Stimulated activated CD8-positive, alpha-beta memory T cell treated with anti-CD3 and anti-CD28 coated beads, Interleukin-2, amount 100 ng/mL, for 1 hour (primary cell): ENCODE measurements at places on chromosomes 1 and 21.

DNA sequence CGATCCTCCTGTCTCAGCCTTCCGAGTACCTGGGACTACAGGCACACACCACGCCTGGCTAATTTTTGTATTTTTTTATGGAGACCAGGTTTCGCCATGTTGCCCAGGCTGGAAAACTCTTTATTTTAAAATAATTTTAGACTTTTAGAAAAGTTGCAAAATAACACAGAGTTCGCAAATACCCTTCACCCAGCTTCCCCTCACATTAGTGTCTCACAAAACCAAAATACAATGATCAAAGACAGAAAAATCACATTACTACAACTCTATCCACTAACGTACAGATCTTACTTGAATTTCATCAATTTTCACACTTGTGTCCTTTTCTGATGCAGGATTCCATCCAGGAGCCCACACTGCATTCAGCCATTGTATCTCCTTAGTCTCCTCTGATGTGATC lies 58.8 kb upstream of the ERRFI1 start:
- DNase-seq = no peak

GRCh38 chr1:33097137-33097611 lies 16.2 kb downstream of the AZIN2 start:
- DNase-seq = no peak

DNA sequence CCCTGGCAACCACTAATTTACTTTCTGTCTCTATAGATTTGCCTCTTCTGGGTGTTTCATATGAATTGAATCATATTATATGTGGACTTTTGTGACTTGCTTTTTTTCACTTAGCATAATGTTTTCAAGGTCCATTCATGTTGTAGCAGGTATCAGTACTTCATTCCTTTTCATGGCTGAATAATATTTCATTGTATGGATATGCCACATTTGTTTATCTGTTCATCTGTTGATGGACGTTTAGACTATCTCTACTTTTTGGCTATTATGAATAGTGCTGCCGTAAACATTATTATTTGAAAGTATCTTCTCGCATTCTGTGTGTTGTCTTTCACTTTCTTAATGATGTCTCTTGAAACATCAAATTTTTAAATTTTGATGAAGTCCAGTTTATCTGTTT lies 32.8 kb upstream of the CD101 start:
- DNase-seq = no peak

GRCh38 chr1:15201221-15201620 lies 45.8 kb upstream of the FHAD1 start:
- DNase-seq = no peak

DNA sequence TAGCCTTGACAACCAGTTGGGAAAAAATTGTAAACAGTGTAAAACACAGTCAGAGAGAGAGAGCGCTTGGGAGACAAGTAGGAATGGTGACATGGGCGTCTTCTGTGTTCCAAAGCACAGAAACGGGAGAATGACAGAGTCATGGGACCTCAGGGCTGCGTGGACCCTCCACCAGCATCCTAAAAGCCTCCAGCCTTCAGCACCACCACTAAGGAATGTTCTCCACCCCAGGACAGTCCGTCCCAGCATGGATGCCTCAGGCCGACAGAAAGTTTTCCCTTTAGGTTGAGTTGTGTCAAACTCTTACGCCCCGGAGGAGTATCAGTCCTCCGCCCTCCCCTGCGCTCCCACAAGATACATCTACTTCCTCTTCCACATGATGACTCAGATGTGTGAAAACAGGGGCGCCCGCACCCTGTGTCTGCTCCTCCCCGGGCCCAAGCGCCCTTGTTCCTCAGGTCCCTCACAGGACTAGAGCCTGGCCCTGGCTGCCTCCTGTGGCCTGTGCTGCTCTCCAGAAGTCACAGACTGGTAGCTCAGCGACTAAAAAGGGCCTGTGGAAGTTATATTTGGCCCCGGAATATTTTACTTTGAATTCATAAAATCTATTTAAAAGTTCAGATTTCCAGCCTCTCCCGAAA lies 63.9 kb upstream of the EFHD2 start:
- DNase-seq = peak; percentile 52

DNA sequence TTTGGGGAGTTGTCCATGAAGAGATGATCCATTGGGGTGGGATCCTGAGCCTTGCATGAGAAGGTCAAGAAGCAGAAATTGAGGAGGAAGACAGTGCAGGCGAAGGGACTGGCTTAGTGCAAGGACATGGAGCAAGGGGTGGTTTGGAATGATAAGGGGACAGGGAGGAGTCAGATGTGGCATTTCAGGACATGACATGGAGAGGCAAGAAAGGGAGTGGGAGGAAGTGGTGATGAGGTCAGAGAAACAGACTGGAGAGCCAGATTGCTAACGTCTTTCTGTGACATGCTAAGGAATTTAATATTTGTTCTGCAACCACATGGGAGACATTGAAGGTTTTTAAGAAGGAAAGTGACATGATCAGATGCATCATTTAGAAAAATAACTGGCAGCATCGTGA lies 346.8 kb upstream of the FMN2 start:
- DNase-seq = no peak

DNA sequence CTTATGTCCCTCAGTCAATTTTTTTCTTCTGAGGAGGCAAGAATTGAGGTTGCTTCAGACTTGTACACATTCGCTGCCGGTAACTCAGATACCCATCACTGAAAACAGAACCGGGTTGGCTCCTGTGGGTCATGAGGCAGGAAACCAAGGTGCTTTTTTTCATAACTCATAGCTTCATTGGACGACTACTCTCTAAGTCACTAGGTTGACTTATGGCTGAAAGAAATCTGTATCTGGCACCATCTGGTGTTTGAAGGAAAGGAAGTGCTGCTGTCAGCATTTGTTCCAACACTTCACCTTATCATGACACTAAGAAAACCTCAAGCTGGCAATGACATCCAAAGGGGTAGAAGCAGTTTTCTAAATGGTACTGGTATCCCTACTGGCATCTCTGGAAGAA lies 82.3 kb downstream of the TBX19 start:
- no peak for DNase-seq

DNA sequence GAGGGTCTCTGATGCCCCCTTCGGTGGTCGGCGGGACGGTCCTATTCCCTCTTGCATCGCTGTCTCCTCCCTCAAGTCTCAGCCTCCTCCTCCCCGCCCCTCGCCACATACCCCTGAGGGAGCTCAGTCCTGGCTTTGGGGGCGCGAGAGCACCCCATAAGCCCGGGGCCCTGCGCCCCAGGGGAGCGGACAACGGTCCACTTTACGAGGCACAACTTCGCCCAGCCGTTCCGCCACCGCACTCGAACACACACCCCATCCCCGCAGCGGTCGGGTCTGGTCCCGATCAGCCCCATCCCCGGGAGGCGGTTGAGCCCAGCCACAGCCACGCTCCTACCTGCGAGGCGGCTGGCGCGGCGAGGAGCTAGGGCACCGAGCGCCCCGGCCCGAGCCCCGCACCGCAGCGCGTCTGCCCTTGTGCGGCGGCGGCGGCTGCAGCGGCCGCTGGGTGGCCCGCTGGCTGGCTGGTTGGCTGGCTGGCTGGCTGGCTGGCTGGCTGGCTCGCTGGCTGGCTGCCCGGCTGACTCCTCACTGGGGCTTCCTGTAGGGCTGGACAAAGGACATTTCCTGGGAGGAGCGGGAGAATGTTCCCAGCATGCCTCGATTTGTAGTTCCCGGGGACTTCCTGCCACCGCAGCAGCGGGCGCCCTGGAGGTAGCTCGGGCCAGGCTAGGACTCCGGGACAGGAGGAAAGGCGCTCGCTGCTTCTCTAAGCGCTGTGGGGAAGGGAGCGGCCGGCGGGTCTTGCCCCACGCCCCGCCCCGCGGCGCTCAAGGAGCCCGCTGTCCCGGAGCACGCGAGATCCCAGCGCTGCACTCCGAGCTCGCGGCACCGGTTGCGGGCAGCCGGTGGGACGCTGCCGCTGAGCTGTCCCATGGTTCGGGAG lies at the start of gene ZNF697:
Gene ZNF697, minus strand, starts transcription at position 533 of the 886 bp plus-strand sequence. CDS start 22,166 bp downstream, outside the sequence.
- no peak for DNase-seq

- no peak for DNase-seq
These were observed 451.2 kb downstream of the DSCAM start for GRCh38 chr21:40395732-40396131.

DNA sequence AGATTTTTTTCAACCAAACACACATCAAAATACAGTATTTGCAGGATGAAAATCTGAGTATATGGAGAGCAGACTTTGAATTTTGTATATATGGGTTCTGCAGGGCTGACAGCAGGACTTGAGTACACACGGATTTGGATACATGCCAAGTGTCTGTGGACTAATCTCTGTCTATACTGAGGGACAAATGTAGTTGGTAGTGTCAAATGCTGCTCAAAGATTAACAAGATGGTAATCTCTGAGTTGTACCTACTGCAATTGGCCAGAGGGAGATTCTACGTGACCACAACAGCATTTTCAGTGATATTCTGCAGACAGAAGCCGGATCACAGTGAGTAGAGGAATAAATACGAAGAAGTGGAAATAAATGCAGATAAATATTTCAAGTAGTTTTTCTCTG lies 43.4 kb downstream of the SHCBP1L start:
- no peak for DNase-seq

DNA sequence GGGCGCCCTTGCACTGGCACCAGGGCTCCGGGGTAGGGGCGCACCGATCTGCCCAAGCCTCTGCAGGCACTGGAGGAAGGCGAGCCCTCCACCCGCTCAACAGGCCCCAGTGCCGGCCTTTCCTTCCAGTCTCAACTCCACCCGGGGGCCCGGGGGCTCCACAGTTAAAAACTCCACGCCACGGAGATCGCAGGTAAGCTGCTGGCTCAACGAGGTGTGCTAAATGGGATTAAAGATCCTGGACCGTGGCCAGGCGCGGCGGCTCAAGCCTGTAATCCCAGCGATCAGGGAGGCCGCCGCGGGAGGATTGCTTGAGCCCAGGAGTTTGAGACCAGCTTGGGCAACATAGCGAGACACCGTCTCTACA lies 536 bp downstream of the HSF2BP start:
- no peak for DNase-seq

DNA sequence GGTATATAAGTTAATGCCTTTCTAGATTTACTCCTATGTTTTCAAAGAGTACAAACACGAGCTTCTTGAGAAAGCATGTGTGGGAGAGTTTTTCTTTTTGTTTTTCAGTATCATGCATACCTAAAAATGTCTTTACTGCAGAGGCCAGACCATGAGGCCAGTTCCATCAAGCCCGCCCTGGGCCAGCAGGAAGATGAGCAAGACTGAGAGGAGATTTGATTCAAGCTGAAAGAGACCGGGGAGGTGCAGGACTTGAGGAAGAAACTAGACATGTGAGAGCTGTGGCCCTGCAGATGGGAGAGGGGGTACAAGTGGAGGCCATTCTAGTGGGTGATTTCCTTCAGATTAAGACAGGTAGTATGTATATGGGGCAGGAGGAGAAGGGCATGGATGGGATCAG lies 33.4 kb upstream of the NTPCR start:
- DNase-seq = no peak

DNA sequence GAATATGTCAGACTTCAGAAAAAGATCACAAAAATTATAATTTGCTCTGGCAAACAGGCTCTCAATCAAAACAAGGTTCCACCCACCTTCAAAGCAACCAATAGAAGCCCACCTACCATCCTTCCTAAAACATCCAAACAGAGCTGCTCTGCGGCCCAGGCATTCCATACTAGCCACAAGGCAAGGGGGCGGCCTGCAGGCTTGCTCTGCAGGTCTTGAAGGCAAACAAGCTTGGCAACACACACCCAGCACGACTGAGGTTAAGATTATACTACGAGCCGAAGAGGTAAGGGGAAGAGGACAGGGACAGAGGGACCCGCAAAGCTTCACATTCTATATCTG lies 207.3 kb downstream of the SLC45A1 start:
- no peak for DNase-seq
